Fibroblast of pulmonary artery (primary cell): ENCODE measurements at places on chromosomes 7 and 10.

DNA sequence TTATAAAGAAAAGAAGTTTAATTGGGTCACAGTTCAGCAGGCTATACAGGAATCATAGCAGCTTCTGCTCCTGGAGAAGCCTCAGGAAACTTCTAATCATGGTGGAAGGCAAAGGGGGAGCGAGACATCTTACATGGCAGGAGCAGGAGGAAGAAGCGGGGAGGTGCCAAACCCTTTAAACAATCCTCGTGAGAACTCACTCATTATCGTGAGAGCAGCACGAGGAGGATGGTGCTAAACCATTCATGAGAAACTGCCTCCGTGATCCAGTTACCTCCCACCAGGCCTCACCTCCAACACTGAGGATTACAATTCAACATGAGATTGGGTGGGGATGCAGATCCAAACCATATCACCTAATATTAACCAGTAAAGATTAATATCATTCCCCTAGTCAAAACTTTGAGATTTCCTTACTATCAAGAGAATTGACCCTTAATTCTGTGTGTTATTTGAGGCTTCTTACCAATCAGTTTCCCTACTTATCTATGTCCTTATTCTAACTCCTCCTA lies 1.6 kb upstream of the SMO start:
- DNase-seq = no peak

- DNase-seq = no peak
Observed at GRCh38 chr10:77866598-77866997, 60.0 kb downstream of the DLG5 start.

- DNase-seq = no peak
Observed at GRCh38 chr7:37719077-37719476, 35.5 kb downstream of the GPR141 start.

DNA sequence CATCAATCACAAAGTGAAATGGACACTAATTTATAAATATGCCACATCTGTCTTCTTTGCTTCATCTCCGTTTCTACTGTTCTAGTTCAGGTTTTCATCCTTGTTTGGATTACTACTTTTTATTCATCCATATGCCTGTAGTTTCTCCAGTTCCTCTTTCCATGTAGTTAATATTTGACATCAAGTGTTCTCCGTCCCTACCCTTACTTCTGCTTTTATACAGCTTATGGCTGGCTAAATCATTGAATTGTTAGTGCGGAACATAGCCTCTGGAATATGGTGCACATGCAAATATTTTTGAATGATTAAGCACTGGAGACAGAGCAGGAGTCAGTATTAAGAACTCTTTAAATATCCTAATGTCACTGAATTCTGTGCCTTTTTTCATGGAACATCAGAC lies 230.0 kb upstream of the PPP1R3A start:
- no peak for DNase-seq

DNA sequence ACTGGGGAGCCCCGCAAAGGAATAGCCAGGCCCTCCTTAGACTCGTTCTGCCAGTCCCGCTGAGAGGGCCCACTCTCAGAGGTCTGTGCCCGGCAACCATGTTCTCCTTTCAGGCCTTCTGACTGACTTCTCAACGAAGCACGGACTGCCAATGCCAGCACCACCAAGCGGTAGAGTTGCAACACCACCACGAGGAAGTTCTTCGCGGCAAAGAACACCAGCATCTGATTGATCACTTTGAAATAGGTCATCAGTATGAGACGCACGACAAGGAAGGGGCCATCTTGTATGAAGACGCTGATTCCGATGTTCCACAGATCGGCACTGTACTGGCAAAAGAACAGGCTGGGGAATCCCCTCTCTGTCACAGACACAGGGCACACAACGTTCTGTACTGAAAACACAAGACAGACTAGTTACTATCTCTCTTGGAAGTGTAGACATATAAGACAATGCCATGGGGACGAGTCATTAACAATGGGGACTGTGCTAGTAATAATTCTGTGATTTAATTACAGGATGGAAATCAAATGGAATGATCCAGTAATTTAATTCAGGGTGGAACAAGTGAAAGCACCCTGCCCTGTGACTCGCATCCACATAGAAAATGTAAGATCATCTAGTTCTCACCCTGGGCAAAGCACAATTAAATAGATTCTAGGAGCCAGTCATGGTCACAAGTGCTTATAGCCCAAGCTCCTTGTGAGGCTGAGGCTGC lies 42.7 kb downstream of the TMEM26 start:
- DNase-seq = peak; percentile 3

GRCh38 chr10:69045441-69046300 lies 42.2 kb upstream of the SRGN start:
- peak; percentile 84 for DNase-seq

DNA sequence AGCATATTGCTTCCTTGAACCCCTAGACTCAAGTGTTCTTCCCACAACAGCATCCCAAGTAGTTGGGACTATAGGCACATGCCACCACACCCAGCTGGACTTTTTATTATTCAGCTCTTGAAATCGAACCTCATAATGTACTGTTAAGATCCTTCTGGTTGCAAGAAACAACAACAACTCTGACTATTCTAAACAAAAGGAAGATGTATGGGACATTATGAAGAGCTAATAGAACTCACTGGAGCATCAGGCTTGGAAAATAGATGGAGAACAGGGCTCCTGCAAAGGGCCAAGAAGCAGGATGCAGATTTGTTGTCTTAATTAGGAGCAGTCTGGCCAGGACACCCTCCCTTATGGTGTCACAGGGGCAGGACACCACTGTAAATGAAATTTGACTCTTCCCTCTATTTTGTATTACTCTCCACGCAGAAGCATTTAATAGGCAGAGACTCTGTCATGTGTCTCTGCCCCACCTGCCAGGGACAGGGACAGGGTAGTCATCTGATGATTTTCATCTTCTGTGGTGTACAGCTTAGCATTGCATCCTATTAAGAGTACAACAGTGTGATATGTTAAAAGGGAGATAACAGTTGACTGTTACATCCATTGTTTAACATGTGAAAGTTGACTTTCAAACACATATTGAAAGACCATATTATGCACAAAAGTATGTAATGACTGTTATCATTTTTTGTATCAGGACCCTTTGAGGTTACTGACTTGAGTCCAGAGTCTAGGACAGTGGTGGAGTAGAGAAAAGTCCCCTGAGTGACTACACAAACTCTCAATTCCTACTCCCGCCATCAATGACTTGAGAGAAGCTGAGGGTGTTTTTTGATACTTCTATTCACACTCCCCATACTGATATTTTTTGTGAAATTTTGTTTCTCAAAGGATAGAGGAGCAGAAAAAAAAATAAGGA lies 157.3 kb downstream of the LRRC4 start:
- no peak for DNase-seq

GRCh38 chr7:95199779-95200558 lies 124.4 kb downstream of the PON1 start:
- peak; percentile 79 for DNase-seq

- no peak for DNase-seq
Observed at GRCh38 chr10:26503911-26504310, 65.8 kb downstream of the APBB1IP start.

DNA sequence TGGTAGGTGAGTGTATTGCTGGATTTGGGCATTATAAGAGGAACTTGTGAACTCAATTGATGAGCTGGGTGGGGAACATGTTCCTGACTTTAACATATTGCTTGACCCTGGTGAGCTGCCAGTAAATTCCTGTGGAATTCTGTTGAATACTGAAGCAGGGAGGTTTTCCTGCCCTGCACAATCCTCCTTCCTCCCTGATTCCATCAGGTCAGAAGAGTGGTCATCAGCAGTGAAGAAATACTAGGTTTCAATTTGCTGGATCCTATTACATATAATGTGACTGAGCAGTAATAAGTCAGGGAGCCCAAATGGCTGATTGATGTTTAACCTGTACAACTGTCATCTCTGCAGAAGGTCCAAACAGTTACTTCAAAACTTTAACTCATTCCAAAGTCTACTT lies 581.2 kb downstream of the SUGCT start:
- DNase-seq = peak; percentile 41

- no peak for DNase-seq
Observed at GRCh38 chr7:140231771-140232491, 55.1 kb upstream of the KDM7A start.

GRCh38 chr10:89904755-89905154 lies 203.4 kb downstream of the KIF20B start:
- DNase-seq = no peak

DNA sequence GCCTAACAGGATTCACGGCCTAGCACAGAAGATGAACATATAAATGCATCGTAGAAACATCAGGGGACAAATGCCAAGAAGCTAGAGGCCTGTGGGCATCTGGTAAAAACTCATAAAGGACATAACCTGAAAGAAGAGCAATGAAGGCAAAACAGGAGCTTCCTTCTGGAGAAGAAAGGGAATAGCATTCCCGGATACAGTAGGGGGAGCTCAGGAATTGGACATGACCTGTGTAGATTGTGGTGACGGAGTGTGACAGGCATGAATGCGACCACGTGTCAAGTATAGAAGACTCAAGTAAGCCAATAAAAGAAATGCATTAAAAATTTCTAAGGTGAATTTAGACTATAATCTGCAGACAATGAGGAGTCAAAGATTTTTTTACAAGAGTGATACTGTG lies 270.1 kb downstream of the AGMO start:
- DNase-seq = no peak

- peak; percentile 58 for DNase-seq
Observed at GRCh38 chr10:90865401-90865800, 6.4 kb upstream of the RPP30 start.

- no peak for DNase-seq
Observed at GRCh38 chr10:131980761-131981428, 828 bp downstream of the BNIP3 start.

GRCh38 chr7:71414490-71414889 lies 282.5 kb downstream of the GALNT17 start:
- no peak for DNase-seq

- DNase-seq = no peak
Observed at GRCh38 chr7:101386558-101387231, 24.0 kb downstream of the COL26A1 start.

GRCh38 chr10:84424731-84425167 lies 96.4 kb downstream of the CCSER2 start:
- peak; percentile 97 for DNase-seq

GRCh38 chr10:18104223-18104872 lies 35.9 kb upstream of the CACNB2 start:
- DNase-seq = peak; percentile 60

- peak; percentile 46 for DNase-seq
Observed at GRCh38 chr7:84975586-84976185, 211.2 kb downstream of the SEMA3D start.

DNA sequence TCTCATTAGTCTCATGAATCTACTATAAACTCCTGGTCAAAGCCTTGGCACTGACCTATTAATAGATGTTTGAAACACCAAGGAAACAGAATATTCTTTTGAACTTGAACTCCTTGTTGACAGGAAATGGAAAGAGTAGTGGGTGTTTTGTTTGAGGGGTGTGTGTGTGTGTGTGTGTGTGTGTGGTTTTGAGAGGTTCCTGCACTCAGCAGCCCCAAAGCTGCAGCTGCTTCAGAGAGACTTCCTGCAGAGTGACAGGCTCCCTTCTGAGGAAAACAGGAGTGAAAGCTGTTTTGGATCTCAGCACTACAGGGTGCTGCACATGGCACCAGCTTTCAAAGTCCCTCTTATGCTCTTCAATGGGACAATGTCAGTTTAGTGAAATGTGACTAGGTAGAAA lies 546.5 kb upstream of the STEAP1 start:
- no peak for DNase-seq

DNA sequence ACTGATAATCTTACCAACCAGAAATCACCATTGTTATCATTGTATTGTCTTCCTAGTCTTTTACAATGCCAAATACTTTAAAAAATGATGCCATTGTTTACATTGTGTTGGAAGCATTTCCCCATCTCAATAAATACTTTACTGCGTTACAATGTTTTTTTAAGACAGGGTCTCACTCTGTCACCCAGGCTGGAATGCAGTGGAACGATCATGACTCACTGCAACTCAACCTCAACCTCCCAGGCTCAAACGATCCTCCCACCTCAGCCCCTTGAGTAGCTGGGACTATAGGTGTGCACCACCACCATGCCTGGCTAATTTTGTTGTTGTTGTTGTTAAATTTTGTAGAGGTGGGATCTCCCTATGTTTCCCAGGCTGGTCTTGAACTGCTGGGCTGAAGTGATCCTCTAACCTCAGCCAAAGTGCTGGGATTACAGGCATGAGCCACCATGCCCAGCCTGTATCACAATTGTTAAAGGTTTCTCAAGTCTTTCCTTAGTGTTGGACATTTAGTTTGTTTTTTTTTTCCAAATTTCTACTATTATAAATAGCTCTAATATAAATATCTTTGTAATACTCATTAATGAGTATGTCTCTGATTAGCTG lies 13.5 kb downstream of the LRMDA start:
- DNase-seq = no peak

DNA sequence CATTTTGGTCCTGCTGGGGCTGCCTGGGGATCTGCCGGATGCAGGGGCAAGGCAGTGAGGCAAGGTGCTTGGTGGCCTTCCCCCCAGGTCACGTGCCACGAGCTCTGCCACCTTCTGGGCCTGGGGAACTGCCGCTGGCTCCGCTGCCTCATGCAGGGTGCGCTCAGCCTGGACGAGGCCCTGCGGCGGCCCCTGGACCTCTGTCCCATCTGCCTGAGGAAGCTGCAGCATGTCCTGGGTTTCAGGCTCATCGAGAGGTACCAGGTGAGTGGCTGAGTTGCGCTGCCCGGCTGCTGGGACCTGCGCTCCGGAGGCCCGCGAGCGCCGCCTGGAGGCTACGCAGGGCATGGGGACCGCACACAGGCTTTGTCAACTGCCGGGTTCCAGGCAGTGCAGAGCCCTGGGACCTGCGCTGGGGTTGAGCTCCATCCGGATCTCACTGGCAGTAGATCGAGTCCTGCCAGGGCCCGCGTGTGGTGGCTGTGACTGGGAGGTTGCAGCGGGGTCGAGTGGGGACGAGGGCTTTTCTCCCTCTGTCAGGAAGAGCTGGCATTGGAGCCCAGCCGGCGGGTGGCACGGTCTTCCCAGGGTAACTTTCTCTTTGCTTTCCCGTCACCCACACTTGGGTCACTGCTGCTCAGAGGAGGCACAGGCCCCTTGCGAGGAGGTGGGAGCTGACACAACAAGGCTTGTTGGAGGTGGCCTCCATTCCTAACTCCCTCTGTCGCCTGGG lies 21.7 kb downstream of the AMZ1 start:
- peak; percentile 55 for DNase-seq

GRCh38 chr10:128078136-128078969 lies 47.9 kb downstream of the MKI67 start:
- DNase-seq = peak; percentile 60

- peak; percentile 72 for DNase-seq
Observed at GRCh38 chr7:48299580-48300169, 128.4 kb downstream of the ABCA13 start.

- DNase-seq = no peak
Observed at GRCh38 chr7:38702002-38702535, 70.9 kb upstream of the AMPH start.

- DNase-seq = peak; percentile 48
Observed at GRCh38 chr10:101244321-101245050, 15.2 kb upstream of the LBX1 start.

DNA sequence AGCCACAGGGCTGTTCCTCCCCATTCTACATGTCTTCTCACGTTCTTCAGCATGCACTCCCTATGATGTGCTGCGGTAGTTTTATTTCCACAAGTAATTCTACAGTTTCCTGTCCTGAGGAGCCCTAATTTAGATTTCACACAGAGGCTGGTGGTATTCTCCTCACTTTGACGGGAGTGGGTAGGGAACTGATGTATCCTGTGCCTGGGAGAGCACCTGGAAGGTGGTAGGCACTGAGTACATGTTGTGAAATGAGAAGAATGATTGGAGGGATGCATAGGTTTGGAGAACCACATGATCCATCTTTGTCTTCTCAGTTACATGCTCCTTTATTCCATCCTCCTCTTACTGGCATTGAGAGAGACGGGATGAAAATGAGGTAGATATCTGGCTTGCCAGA lies 118.2 kb upstream of the CCDC6 start:
- no peak for DNase-seq

GRCh38 chr10:1847361-1847760 lies 110.0 kb upstream of the ADARB2 start:
- no peak for DNase-seq
